ENCODE measurements at places on chromosomes 6 and 20.

GRCh38 chr6:32192608-32193039 lies at the start of gene GPSM3:
Gene GPSM3, minus strand, starts transcription at chr6:32192643. Its CDS starts 130 bp downstream, at chr6:32192513.
- DNase-seq = peak; percentile 83

DNA sequence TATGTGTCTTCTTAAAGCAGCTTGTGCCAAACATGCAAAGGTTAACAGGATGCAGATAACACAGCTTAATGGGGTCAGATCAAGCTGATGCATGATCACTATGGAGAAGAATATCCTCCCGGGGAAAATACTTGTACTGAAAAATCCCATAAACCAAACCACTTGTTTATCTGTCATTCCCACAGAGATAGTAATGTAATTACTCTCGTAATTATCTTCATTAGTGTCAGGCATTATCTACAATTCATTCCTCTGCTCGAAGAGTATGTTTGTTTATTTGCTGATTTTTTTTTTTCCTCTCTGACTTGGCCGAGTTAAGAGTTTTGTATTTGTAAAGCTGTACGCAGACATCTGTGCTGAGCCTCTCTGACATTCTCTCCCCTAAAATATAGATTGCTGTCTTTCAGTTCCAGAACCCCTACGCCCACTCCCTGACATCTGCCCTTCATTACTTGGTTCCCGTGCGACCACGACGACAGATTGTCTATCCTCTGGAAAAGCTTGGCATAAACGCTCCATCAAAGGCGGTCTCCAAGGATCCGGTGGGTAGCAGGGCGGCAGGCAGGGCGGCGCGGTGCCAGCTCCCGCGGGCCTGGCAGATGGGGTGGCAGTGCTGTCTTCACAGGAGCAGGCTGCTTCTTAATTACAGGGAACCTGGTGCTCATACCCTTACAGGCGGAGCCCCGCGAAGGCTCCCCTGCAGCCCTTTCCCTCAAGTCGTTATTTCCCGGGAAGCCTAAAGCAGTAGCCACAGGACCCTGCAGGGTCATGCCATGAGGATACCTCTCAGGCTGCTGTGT lies 147.2 kb downstream of the CFAP61 start:
- DNase-seq = no peak

GRCh38 chr20:4036351-4036750 lies 21.0 kb upstream of the RNF24 start:
- no peak for DNase-seq

DNA sequence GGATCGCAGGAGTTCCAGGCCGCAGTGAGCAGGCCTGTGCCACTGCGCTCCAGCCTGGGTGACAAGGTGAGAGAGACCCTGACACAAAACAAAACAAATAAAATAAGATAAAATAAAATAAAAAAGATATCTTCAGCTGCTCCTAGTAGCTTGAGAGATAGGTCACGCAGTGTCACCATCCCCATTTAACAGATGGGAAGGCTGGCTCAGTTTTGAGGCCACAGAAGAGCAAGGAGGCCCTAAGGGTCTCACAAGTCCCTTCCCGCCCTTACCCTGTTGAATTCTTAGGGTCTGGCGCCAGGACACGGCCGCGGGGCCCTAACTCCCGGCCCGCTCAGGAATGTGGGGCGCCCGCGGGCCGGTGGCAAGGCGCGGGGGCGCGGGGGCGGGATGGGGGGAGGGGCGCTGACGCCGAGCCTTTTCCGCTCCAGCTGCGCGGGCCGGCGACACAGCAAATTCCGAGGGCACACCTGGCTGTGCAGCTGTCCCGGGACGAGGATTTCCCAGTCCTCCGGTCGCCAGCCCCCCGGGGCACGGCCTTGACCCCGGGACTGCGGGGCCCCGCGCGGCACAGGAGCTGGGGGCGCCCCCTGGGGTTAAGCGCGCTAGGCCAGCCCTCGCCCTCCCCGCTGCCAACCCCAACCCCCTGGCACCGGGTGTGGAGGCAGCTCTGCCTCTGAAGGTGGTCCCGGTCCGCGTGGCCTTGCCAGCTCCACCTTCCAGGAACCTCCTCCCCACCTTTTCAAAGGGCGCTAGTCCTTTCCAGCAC lies 10.3 kb upstream of the R3HDML start:
- DNase-seq = no peak

GRCh38 chr20:54291339-54292010 lies 83.6 kb downstream of the PFDN4 start:
- no peak for DNase-seq

GRCh38 chr6:170082531-170083187 lies 208.2 kb downstream of the DLL1 start:
- DNase-seq = no peak

GRCh38 chr6:10599046-10599445 lies 77.9 kb downstream of the GCNT2 start:
- no peak for DNase-seq

GRCh38 chr20:36890586-36890985 lies 14.6 kb downstream of the TLDC2 start:
- no peak for DNase-seq

- DNase-seq = no peak
Observed at GRCh38 chr20:57188576-57189079, 77.8 kb downstream of the BMP7 start.

DNA sequence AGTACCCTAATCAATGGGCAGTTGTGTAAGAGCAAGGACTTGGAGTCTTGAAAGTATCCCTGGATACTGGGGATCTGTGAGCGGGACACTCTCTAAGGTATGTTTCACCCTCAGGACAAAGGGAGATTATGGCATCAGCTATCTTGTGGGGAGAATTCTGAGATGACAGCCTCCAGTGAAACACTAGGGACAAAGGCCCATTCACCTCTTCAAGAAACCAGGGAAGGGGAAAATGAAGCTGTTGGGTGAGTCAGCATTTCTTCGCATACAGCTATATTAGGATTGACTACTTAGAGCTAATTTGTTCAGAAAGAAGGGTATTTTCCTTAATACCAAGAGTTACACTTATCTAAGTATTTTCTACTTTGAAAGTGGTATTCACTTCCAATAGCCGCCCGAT lies 35.9 kb downstream of the OPN5 start:
- DNase-seq = no peak

DNA sequence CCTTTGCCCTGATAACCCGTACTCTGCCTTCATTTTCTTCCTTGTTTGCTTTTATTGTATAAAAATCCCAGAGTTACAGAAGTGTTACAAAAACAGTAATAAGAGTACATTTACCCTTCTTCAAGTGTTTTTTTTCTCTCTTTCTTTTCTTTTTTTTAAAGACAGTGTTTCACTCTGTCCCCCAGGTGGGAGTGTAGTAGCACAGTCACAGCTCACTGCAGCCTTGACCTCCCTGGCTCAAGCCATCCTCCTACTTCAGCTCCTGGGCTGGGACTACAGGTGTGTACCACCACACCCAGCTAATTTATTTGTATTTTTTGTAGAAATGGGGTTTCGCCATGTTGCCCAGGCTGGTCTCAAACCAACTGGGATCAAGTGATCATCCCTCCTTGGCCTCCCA lies 402.7 kb downstream of the CDKAL1 start:
- no peak for DNase-seq

DNA sequence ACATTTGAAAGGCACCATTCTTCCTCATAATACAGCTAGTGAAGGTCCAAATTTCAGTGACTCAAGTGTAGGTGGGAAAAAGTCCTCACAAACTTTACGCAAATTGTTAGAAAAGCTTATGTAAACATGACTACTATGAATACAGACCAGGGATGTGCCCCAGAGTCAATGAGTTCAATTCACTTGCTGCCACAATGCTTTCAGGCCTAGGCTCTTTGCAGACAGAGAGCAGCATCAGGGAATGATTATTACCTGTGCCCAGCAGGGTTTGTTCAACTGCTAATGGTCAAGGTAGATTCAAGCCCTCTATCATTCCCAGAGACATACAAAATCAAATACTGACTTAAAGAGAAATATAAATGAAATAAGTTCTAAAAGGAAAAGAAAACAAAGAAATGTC lies 84.0 kb downstream of the LAMA2 start:
- no peak for DNase-seq

DNA sequence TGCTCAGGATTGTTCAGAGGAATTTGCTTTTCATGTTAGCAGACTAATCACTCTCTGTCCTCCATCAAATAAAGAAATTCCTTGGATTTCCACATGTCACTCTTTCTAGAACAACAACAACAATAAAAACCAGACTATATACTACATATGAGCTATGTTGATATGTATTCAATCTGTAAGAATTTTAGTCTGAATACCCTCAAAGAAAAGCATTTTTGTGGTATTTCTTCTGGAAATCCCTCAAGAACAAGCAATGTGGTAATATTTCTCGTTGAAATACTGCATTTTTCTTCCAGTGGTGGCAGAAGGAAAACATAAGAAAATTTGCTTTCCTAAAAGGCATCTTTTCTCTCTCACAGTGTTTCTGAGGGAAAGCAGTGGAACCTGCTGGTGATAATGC lies 312.6 kb upstream of the RSPO3 start:
- no peak for DNase-seq

DNA sequence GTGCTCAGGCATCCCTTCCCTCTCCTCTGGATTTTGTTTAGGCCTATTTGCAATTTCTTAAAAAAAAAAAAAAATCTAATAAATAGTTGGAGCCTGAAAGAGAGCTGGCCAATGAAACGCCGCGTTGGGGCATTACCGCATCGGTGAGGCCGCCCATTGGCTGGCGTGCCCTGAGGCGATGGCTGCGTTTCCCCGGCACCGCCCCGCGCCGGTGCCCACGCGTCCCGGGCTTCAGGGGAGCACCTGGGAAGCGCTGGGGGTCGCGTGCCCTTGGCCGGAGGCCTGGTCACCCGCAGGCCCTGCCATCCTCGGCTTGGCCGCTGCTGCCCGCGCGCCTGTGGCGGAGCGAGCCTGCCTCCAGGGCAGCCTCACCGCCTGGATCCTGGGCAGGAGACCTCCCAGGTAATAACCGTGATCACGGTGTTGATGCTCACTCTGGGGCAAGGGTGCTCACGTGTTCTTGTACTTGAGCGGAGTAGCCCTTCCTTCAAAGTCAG lies 155.4 kb downstream of the NRN1 start:
- DNase-seq = no peak

GRCh38 chr6:148452876-148453275 lies 110.2 kb downstream of the SASH1 start:
- DNase-seq = no peak

GRCh38 chr6:39998126-39998525 lies 63.9 kb upstream of the MOCS1 start:
- no peak for DNase-seq

DNA sequence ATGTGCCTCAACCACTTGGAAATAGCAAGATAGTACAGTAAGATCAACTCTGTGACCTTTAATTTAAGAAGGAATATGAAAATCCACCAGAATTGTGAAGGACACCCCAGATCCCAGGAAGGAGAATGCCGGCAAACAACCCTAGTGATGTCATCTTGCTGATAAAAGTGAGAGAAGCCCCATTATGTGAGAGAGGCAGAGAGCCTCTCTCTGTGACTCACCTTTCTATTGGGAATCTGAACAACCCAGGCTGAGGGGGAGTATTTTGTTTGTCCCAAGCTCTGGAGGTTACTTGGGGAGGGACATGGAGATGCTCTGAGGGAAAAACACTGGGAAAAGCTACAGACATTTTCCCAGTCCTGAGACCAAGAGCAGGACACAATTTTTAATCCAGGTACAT lies 188.3 kb upstream of the FERMT1 start:
- no peak for DNase-seq

DNA sequence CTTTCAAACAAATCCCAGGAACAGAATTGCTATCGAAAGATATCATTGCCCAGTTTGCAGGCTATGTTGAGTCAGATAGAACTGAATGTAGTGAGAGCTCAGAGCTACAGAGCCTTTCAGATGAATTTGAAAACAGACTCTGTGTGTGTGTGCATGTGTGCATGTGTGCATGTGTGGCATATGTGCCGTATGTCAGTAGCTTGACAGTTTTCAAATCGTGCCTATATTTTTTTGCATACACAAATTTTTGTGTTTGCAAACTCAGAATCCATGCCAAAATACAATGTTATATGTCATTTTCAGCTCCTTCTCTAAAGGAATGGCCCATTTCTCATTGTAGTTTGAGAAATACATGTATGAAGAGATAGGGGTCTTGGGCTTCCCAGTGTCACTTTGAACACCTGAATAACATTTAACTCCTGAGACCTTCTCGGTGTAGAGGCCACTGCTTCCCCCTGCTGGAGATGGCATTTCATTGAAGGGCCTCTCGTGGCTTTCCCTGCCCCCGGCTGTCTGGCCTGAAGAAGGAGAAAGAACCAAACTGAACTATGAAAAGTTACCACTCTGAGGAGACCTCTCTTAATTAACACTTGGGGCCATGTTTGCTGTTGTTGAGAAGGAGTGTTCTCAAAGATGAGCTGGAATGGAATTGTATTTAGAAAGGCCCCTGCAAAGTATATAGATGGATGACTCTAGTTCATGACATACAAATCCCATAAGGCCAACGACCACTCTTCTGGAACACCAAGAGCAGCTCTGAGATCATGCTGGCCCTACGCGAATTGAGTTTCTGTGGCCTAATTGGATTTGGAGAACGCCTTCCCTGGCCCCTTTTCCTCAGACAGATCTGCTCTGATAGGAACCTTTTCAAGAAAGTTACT lies 58.7 kb downstream of the VAPB start:
- DNase-seq = peak; percentile 54

DNA sequence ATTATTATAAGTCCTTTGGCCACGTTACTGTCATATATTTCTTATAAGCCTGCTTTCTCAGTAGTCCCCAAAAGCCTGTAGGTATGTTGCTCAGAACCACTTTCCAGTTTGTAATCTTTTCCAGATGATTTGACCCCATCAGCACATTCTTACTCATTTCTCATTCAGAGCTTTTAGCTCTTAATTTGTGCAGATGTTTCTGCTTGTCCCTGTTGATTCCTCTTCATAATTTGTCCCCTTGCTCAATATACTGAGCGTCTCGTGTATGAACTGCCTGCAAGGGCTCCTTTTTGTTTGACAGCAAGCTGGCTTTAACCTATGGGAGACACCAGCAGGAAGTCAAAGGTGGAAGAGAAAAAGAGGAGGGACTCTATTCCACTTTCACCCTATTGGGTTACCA lies 733.8 kb upstream of the GJE1 start:
- DNase-seq = no peak

DNA sequence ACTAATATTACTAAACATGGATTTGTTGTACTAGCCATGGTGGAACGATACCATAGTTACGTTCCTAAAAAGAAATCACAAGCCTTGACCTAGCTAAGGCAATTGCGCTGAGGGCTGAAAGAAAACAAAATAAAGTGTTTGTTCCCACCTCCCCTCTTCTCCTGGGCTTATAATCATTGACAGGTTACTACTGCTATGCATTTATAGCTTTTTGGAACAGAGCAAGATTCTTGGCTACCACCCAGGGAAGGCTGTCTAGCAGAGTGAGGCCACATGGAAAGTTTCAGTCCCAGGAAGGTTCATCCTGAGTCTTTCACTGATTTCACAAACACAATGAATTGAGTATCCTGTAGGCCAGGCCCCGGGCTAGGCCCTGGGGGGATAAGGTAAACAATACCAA lies 84.6 kb downstream of the TMEM170B start:
- DNase-seq = no peak

- DNase-seq = no peak
Observed at GRCh38 chr6:2396846-2397630, 151.6 kb upstream of the GMDS start.

DNA sequence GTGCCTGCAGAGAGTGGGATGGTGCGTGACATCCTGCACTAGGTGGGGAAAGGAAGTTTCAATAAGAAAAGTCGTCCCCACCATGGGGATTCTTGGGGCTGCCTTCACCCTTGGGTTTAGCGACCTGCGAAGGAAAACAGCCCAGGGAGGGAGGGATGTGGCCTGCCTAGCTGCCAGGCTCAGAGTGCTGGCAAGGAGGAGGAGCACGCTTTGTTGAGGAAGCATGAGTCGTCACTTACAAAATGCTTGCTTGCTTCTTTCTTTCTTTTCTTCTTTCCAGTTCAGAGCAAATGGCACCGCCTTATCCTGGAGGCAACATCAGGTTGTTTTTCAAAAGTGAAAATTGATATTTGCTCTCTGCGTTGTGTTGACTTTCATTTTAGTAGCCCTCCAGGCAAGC lies 123.2 kb downstream of the TFAP2C start:
- DNase-seq = no peak
